ENCODE measurements at places on chromosomes 16 and 17.

- DNase-seq, result no peak
Observed at GRCh38 chr17:36697903-36698530, 96.6 kb downstream of the MRM1 start.

- no peak for DNase-seq
Observed at GRCh38 chr16:12426122-12426521, 377.6 kb downstream of the CPPED1 start.

DNA sequence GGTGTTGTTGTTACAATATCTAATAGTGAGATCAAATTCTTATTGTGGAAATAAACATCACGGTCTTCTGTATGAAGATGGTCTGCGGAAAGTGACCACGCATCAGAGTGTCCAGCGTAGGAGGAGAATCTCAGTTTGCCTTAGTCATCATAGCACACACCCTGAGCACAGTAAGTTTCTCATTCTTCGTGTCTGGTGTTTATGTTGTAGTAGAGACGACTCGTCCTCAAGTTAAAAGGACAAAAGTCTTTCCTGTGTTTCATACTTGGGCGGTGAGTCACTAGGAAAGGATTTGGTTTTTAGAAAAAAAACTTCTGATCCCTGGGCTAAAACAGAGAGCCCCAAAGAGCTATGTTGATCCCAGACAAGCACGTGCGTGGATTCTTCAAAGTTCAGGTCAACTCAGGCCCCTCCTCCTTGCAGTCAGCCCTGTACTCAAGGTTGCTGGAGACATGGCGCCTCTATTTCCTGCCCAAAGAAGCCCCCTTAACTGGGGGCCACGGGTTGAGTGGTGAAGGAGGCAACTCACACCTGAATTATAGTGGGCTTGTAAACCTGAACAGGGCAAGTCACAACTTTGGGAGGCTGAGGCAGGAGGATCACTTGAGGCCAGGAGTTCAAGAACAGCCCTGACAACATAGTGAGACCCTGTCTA lies 170.4 kb downstream of the ZFHX3 start:
- no peak for DNase-seq

DNA sequence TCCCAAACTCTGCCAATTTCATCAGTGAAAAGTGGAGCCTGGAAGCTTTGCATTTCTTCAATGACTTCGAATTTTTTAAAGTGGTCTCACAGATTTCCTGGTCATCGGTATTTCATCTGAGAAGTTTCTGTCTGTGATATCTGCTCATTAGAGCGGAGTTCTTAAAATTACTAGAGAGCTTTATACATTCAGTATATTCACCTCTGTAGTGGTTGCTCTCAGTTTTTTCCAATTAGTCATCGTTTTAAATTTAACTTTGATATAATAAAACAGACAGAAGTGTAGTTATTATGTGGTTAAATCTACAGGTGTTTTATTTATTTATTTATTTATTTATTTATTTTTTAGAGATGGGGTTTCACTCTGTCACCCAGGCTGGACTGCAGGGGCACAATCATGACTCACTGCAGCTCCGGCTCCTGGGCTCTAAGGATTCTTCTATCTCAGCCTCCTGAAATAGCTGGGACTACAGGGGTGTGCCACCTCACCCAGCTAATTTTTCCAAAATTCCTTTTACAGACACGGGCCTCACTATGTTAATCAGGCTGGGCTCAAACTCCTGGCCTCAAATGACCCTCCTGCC lies 16.0 kb downstream of the ARHGAP17 start:
- DNase-seq, result no peak

GRCh38 chr17:7836596-7837407 lies 2.8 kb downstream of the KDM6B start:
- DNase-seq, result no peak

GRCh38 chr16:533391-534123 lies 6.0 kb downstream of the CAPN15 start:
- no peak for DNase-seq

DNA sequence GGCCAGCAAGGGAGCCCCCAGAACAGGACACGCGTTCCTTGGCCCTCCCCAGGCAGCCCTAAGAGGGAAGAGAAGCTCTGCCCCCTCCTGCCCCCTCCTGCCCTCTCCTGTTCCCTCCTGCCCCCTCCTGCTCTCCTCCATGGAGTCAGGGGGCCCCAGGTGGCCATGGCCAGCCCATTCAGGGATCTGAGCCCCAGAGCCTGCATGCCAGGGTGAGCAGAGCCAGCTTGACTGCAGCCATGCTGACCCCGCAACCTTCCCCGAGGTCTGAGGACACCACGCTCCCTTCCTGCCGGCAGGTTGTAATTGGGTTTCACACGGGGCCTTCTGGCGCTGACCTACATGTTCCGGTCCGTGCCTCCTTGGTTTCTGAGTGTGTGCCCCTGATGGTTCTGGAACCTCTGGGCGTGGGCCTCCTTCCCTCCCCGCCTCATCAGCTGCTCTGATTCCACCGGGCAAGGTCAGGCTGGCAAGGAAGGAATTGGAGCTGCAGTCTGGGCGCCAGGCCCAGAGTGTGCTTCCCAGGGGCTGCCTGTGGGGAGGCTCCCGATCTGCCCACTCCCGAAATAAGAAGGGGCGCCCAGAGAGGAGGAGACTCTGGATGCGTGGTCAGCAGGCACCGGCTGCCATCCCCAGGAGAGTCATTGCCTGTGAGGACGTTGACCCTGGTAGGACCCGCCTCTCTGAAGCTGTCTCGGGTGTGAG lies 23.7 kb upstream of the NPTX1 start:
- no peak for DNase-seq

- peak; percentile 39 for DNase-seq
Observed at GRCh38 chr16:82761236-82761635, 134.5 kb downstream of the CDH13 start.

DNA sequence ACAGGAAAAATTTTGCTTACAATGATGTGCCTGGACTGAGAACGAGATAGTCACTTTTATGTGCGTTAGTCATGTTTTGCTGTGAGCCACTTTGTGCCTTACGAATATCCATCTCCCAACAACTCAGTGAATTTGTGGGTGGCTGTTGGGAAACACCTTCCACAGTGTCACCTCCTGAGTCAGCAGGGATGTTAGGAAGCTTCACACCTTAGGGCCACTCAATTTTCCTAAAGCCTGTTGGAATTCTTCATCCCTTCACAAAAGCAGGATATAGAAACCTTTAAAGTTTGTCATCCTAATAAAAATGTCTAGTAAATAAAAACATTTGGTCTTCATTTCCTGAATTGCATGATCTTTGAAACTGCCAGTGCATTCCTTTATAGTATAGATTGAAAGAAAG lies 4.3 kb upstream of the KRTAP3-1 start:
- no peak for DNase-seq

GRCh38 chr16:30950516-30951065 lies 1.7 kb downstream of the ORAI3 start:
- DNase-seq, result no peak

DNA sequence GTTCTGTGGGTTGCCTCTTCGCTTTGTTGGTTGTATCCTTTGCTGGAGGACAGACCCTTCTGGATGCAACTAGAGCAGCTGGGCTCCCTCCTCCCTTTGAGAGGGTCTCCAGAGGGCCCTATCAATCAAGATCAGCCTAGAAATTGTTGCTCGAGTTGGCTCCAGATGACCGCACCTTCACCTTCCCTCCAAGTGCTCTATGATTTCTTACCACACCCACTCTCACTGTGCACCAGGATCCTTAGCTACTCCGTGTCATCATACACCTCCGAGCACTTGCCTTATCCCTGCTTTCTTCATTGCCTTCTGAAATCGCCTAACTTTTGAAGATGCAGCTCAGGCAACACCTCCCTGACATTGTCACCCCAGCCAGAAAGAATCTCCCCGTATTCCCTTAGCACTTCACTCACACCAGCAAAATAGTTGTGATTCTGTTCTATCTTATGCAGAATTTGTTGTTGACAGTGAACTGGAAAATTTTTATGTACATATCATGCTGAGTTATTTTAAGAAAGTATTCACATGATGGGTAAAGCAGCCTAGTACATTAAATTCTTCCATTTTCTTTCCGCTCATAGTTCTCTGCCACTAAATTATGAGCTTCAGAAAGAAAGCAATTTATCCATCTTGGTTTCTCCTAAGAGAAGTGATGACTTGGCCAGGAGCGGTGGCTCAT lies 52.9 kb downstream of the ABAT start:
- DNase-seq, result no peak

GRCh38 chr17:64358261-64358788 lies 32.3 kb downstream of the PECAM1 start:
- no peak for DNase-seq

GRCh38 chr16:5175266-5175665 lies 77.7 kb upstream of the EEF2KMT start:
- no peak for DNase-seq

GRCh38 chr17:50781167-50781566 lies 13.8 kb upstream of the ANKRD40CL start:
- DNase-seq, result no peak

DNA sequence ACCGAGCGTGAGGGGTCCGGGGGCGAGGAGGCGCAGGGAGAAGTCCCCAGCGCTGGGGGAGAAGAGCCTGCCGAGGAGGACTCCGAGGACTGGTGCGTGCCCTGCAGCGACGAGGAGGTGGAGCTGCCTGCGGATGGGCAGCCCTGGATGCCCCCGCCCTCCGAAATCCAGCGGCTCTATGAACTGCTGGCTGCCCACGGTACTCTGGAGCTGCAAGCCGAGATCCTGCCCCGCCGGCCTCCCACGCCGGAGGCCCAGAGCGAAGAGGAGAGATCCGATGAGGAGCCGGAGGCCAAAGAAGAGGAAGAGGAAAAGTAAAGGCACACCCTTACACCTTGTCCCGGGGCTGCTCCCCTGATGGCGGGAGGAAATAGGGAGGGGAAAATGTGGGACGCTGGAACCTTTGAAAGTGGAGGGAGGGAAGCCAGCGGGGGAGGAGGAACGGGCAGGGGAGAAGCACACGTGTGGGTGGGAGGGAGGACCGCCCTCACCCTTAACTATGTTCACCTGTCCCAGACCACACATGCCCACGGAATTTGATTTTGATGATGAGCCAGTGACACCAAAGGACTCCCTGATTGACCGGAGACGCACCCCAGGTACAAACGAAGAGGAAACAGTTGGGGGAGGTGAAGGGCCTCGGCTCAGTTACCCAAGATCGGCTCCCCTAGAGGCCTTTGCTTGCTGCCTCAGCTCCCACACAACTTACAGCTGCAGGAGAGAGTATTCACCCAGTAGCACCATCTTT lies 916 bp downstream of the PAGR1 start:
- no peak for DNase-seq

Measured in smooth muscle cell of the brain vasculature (primary cell).